ENCODE measurements at places on chromosomes 3 and 15.

DNA sequence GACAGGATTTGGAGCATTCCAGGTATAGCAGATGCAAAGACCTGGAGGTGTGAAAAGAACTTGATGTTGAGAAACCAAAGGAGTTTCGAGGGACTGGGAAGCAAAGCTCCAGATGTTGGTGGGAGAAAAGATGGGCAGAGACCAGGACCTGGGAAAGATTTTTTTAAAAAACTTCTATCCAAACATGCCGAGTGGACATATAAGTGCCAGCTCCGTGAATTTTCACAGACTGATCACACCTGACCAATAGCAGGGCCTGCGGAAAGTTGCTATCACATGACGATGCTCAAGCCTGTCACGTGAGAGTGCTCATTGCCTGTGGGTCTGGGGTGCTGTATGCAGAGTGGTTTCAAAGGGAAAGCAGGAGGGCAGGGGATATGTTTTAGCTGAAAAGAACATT is 19.9 kb downstream of the SMAD6 start:
- H3K4me1 ChIP-seq = peaks cover 14% of the 10 kb centered on the region
- no peak overlapping the region for H3K4me3 ChIP-seq
- no peaks in the 10 kb centered on the region for H3K36me3 ChIP-seq

DNA sequence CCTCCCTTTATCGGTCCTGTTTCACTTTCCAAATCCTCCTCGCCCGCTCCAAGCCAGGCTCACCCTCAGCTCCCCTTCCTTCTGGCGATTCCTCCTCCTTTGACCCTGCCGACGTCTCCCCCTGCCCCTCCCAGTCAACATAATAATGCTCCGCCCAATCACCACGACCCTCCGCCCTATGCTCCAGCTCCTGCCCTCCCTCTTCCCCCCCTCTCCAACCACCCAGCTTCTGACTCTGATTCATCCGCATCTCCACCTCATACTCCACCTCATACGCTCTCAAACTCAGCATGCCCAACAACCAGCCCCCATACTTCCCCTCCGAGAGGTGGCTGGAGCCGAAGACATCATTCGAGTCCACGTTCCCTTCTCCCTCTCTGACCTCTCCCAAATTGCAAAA is 7.1 kb upstream of the AADAC start:
- no peaks in the 10 kb centered on the region for H3K4me1 ChIP-seq
- peaks cover 2% of the 10 kb centered on the region for H3K36me3 ChIP-seq
- peaks cover 2% of the 10 kb centered on the region for H3K27me3 ChIP-seq
- H3K27ac ChIP-seq = no peak overlapping the region

DNA sequence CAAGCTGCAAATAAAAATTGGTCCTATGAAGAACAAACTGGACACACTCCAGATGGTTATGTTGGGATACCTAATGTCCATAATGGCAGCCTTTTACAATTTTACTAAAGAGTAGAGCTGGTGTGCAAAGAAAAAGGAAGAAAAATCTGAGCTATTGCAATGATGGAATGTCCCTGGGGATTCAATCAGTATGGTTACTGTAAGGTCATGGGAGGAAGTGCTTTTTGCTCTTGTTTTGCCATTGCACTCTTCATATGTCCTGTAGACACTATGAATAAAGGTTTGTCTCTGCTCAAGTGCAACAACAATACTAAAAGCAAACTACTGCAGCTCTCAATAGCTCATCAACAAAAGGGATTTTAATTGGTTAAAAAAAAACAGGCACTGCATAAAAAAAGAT is 5.4 kb downstream of the PFN2 start:
- H3K4me3 ChIP-seq = no peak overlapping the region
- H3K27ac ChIP-seq = no peak overlapping the region
- peaks cover 2% of the 10 kb centered on the region for H3K36me3 ChIP-seq
- peaks cover 7% of the 10 kb centered on the region for H3K4me1 ChIP-seq

DNA sequence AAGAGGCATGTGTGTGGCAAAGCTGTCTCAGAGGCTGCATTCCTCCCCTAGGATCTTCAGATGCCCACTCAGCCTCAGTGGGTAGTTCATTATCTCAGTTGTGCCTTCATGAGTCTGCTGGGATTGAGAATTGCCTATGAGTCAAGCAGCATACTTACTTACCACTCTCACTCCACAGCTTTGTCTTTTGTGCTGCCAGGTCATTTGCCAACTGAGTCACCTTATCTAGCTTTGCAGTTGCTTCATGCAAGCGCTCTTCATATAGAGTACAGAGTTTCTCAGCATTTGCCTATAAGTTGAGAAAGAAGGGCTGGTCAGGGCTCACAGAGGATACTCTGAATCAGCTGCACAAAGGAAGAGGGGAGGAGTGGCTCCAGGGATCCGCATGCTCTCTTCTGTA is 89.5 kb downstream of the MYH15 start:
- no peaks in the 10 kb centered on the region for H3K36me3 ChIP-seq
- H3K27me3 ChIP-seq = no peaks in the 10 kb centered on the region
- peaks cover 10% of the 10 kb centered on the region for H3K4me1 ChIP-seq
- no peak overlapping the region for H3K4me3 ChIP-seq
- H3K27ac ChIP-seq = no peak overlapping the region

- no peaks in the 10 kb centered on the region for H3K36me3 ChIP-seq
- H3K27ac ChIP-seq = no peak overlapping the region
- H3K27me3 ChIP-seq = no peaks in the 10 kb centered on the region
- H3K4me3 ChIP-seq = no peak overlapping the region
Observed at GRCh38 chr15:45743426-45744235, 108.8 kb downstream of the SQOR start.

DNA sequence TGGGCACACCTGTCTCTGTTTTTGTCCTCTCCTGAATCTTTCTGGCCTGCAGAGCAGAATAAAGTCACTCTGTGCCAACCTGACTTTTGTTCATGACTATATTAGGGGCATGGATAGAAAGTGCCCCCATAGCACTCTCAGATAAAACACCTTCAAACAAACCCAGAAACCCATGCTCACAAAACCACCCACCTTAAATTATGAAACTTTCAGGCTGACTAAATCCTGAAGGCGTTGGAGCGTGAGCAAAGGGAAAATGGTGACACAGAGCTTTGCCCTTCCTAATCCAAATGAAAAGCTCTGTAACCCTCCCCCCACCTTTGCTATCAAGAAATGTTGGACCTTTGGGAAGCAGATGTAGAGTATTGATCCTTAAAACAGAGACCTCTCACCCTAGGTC is 138.9 kb downstream of the IGF1R start:
- H3K36me3 ChIP-seq = no peaks in the 10 kb centered on the region
- DNase-seq = no peak
- H3K27me3 ChIP-seq = no peaks in the 10 kb centered on the region
- no peak overlapping the region for H3K27ac ChIP-seq

- DNase-seq = no peak
- H3K27me3 ChIP-seq = peaks cover 3% of the 10 kb centered on the region
- H3K4me3 ChIP-seq = no peak overlapping the region
- H3K4me1 ChIP-seq = no peaks in the 10 kb centered on the region
- H3K36me3 ChIP-seq = no peaks in the 10 kb centered on the region
Observed at GRCh38 chr15:94673801-94674200, 442.4 kb downstream of the MCTP2 start.

DNA sequence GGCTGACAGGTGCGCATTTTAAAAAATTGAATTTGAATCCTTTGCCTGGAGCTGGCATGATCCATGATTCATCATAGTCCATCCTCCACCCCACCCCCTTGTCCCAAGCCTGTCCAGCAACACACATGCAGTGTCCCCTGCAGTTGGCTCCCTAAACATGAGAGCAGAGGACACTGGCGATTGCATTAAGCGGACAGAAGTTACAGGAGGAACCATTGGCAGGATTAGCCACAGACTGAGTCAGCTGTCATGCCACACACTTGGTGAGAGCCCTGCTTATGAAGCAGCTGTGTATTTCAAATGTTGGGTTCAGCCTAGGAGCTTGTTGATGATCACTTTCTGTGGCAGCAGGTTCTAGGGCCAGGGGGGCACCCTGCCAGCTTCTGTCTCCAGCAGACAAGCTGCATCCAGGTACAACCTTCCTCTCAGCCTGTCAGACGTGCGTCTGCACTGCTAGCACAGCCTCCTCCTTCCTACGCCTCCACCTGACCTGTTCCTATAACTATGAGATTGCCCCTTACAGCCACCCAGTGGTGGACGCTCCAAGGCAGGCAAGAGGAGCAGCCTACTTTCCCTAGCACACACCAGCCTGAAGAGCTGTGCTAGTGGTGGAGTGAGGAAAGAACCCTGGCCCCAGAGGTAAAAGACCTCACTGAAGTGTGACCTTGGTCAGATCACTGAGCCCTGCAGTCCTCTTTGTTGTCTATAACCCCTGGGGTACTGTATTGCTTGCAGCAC is 121.9 kb downstream of the SLCO3A1 start:
- H3K4me1 ChIP-seq = peaks cover 12% of the 10 kb centered on the region
- H3K27me3 ChIP-seq = no peaks in the 10 kb centered on the region
- no peak overlapping the region for H3K4me3 ChIP-seq

GRCh38 chr3:85533586-85533985 is 574.8 kb downstream of the CADM2 start:
- H3K27ac ChIP-seq = no peak overlapping the region
- H3K27me3 ChIP-seq = no peaks in the 10 kb centered on the region
- H3K4me3 ChIP-seq = no peak overlapping the region
- DNase-seq = no peak
- H3K4me1 ChIP-seq = no peaks in the 10 kb centered on the region
- H3K36me3 ChIP-seq = no peaks in the 10 kb centered on the region

- no peak for DNase-seq
- no peak overlapping the region for H3K4me3 ChIP-seq
- peak overlapping the region; percentile 5 for H3K27ac ChIP-seq
- peaks cover 54% of the 10 kb centered on the region for H3K4me1 ChIP-seq
- H3K27me3 ChIP-seq = peaks cover 13% of the 10 kb centered on the region
- H3K36me3 ChIP-seq = no peaks in the 10 kb centered on the region
Observed at GRCh38 chr3:46365737-46366524, 4.8 kb upstream of the CCR5 start.

DNA sequence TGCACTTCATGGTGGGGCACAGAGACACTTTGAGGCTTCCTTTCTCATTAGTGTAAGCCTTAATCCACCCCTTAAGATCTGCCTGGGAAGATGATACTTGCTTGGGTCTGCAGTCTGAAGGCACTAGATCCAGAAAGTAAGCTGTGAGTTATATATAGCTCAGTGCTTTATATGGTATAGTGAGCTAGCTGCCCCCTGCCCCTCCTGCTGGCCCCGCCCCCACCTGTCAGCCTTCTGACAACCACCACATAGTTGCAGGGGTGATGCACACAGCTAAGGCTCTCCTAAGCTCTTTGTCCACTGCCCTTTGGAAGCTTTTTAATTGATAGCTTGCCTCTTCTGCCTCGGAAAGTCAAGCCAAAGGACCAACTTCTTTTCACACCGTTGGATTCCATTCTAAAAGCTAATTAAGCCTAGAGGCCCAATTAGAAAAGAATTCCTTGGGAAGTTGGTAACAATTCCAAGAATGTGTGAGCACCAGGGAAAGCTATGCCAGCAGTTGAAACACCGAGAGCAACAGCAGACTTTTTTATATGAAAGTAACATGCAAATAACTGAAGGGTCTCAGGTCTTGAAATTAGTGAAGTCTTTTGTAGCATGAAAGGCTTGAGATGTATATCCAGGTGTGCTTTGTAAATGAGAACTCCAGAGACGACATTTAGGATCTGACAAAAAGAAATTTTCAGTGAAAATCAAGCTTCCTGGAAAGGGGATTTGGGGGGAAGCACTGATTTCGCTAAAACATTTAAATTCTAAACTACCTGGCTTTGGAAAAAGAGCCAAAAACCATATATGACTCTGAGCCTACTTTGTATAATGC is 2.3 kb downstream of the TPM1 start:
- H3K36me3 ChIP-seq = no peaks in the 10 kb centered on the region
- no peak for DNase-seq
- no peak overlapping the region for H3K4me3 ChIP-seq
- peaks cover 16% of the 10 kb centered on the region for H3K4me1 ChIP-seq
- H3K27ac ChIP-seq = no peak overlapping the region

DNA sequence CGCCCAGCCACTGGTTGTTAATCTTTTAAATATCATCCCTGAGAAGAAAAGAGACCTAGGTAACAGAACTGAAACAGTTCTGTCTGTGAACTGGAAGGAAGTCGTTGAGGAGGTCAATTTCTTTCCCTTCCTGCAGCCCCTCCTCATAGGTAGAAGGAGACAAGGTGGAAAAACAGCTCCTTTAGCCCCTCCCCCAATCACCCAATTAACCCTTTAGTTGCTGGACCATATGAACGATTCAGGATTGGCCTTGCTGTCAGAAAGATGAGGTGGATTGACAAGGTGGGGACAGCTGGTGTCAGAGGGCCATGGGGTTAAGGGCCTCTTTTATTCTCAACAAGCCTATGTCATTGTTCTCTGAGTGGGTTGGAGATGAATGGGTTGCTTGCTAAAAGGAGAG is 36.0 kb upstream of the ZNF445 start:
- DNase-seq = no peak
- H3K36me3 ChIP-seq = no peaks in the 10 kb centered on the region
- peaks cover 7% of the 10 kb centered on the region for H3K27me3 ChIP-seq
- no peak overlapping the region for H3K4me3 ChIP-seq
- peaks cover 20% of the 10 kb centered on the region for H3K4me1 ChIP-seq
- H3K27ac ChIP-seq = no peak overlapping the region

DNA sequence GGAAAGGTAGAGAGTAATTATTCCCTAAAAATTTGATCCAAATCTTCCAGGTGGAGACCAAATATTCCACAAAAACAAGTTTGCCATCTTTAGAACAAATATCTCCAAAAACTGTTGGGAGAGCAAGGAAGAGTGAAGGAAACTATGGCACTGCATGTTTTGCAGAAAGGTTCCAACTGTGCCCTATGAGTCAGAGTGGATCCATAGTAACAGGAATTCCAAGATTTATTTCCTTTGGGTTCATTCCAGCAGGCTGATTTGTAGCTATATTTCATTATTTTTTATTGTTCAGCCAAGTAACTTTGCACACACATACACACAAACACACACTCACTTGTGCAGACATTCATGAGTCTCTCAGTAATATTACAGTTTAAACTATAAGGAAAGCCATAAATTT is 459.7 kb upstream of the EPHA6 start:
- H3K27me3 ChIP-seq = no peaks in the 10 kb centered on the region
- no peaks in the 10 kb centered on the region for H3K36me3 ChIP-seq
- no peak for DNase-seq
- no peaks in the 10 kb centered on the region for H3K4me1 ChIP-seq
- H3K4me3 ChIP-seq = no peak overlapping the region

- no peak for DNase-seq
- no peak overlapping the region for H3K27ac ChIP-seq
- H3K4me1 ChIP-seq = no peaks in the 10 kb centered on the region
- peaks cover 1% of the 10 kb centered on the region for H3K36me3 ChIP-seq
- no peak overlapping the region for H3K4me3 ChIP-seq
- peaks cover 7% of the 10 kb centered on the region for H3K27me3 ChIP-seq
Observed at GRCh38 chr15:55457401-55458022, 49.2 kb downstream of the PIERCE2 start.
